ENCODE measurements at places on chromosomes 7 and 10. TPM values are rescaled to one million over a fixed set of nuclear protein-coding genes. Genes with fewer than 3 reads are reported as not detected.

DNA sequence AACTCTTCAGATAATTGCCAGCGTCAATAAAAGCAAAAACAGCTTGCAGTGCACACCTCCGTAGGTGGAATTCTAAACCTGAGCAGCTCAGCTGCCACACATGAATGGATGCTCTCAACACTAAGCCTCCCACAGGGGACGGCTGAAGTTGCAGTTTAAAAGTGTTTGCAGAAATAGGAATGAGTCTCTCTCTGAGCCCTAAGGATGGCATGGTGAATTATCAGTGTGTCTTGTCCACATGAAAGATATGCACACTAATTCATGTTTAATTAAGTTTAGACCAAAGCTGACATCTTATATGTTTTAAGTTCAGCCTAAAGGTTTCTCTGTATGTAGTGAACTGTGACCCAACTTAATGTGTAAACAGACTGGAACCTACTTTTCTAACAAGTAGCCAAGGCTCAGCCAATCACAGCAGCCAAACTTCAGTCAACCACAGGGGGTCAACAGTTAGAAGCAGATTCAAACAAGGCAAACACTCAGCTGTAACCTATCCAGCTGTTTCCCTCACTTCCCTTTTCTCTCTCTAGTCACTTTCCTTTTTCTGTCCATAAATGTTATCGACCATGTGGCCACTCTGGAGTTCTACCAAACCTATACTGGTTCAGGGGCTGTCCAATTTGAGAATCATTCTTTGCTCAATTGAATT, 38.1 kb downstream of the CTTNBP2 start:
- DNase-seq = no peak

GRCh38 chr7:40608321-40609075, 473.7 kb downstream of the SUGCT start:
- no peak for DNase-seq

DNA sequence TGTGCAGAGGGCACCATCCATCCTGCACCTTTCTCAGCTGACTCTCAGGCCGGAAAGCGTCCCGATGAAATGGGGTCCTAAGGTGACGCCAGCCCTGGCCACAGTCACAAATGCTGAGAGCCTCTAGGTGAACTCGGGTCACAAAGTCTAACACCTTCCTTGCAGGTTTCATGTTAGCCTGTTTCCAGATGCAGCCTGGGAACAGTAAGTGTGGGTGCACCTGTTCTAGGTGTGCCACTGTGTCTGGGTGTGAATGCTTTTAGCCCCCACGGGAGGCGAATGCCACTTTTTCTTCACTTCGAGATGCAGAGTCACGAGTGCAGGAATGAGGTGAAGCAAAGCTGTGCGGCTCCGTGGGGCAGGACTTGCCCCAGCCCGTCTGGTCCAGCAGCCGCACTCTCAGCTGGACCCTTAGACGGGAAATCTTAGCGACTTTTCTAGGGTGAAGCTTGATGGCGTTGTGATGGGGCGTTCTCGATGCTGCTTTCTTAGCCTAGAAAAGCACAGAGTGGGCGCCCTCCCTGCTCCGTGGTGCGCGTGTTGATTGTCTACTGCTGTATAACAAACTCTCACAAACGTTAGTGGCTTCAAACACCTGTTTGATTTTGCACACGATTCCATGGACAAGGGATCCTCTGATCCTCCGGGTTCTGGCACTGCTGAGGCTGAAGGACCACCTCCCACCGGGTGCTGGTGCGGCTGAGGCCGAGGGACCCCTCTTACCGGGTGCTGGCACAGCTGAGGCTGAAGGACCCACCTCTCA, 13.6 kb upstream of the VIPR2 start:
- no peak for DNase-seq

DNA sequence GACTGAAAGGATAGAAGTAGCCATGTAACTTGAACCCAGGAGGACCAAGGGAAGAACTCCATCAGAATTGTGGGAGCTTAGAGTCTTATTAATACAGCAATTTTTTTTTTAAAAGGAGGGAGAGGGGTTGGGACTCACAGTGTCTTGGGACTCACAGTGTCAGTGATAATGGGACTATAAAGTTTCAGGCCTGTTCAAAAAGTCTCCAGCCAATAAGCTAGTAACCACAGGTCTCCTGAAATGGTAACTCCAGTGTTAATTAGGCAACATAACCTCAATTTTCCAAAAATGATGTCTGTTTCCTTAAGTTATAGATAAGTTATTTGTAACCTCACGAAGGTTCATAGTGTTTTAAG, 2.4 kb upstream of the HNRNPH3 start:
- no peak for DNase-seq

GRCh38 chr10:132811891-132812481, 26.0 kb upstream of the NKX6-2 start:
- no peak for DNase-seq

DNA sequence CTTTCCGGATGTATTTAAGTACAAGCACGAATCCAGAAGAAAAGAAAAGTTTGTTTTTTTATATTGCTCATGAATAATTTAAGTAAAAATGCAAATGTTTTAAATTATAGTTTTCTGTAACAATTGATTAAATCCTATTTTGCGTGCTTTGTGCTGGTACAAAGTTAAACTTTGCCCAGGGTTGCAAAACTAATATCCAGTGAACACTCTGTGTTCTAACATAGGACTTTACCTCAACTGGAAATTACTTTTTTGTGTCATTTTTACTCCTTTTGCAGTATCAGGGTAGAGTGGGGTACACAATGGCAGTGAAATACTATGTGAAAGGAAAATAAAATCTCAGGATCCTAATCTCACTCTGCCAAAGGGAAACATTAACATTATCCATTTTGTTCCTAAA, 801.4 kb upstream of the MBL2 start:
- no peak for DNase-seq

DNA sequence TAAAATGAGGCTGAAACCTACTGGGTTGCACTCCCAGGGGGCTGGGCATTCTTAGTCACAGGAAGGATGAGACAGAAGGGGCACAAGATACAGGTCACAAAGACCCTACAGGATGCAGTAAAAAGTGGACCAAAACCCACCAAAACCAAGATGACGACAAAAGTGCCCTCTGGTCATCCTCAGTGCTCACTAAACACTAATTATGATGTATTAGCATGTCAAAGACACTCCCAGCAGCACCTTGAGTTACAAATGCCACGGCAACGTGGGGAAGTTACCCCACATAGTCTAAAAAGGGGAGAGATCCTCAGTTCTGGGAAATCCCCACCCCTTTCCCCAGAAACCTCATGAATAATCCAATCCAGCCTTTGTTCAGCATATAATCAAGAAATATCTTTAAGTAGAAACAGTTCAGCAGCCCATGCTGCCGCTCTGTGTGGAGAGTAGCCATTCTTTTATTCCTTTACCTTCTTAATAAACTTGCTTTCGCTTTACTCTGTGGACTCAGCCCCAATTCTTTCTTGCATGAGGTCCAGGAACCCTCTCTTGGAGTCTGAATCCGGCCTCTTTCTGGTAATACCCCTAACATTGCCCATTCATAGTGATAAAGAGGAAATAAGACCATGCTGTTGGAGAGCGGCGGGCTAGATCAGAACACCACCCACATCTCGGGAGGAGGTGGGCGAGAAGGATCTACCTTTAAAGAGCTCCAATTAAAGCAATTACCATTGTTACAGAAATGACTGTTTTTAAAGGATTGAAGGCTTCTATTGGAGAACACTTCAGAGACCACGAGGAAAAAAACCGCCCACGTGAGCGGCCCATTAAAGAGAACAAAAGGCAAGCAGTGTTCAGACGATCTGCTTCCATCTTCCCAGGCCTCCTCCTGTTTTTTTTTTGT, 170.9 kb downstream of the USP6NL start:
- no peak for DNase-seq

GRCh38 chr7:106693677-106694353, 32.9 kb upstream of the CCDC71L start:
- DNase-seq = no peak

DNA sequence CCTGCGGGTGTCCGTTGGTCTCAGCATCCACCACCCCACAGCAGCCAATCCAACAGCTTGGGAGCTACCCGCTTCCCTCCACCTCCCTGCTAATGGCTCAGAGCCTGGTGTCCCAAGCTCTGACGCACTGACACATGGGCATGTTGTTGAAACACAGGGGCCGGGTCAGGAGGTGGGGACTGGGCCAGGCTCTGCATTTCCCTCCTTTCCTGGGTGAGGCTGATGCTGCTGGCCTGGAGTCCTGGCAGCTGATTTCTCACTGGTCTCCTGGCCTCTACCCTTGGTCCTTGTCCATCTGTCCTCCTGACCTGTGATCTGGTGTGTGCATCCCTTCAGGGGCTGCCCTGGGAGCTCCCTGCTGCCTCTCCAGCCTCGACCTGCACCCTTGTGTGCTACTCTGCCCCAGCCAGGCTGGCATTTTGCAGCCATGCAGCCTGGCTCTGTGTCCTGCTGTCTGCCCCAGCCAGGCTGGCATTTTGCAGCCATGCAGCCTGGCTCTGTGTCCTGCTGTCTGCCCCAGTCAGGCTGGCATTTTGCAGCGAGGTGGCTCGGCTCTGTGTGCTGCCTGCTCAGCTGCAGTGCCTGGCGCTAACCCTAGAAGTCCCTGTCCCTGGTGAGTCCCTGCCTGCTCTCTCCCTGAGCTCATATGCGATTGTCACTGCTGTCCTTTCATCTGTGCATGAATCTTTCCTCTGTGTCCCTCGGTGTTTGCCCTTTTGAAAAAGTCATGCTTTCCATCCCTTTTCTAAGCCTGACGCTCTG, 14.0 kb downstream of the AMZ1 start:
- DNase-seq = peak; percentile 83

DNA sequence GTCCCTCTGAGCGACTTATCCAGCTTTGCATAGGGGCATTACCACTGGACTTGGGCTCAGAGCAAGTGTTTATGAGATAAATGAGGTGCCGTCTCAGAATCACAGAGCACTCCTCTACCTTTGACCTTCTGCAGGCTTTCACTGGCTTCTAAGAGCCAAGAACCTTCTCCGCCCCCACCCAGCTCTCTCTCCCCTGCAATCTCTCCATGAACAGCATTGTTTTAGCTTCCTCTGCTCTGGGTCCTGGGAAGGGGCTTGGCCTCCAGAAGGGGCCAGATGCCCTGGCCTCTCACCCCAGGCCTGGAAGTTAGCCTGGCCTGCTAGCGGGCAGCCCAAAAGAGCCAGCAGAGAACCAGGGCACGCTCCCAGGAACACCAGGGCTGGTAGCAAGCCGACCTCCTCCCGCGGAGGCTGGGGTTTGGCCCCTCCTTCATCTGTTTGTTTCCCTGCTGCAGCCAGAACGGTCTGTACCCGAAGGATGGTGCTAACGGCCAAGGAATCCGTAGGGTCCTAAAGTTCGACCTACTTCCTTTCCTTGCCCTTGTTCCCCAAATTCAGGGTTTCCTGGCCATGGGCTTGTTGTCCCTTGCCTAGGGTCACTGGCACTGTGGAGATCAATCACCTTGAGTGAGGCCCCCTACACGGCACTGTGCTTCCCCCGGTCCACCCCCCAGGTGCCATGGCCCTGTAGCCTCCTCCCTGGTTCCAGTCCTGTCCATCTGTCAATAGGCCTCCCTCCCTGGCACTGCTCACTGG, 18.7 kb upstream of the DDIT4 start:
- DNase-seq = peak; percentile 95

HDAC9 gene
- polyA plus RNA-seq = 5.0 TPM

JCAD gene
- polyA plus RNA-seq = 8.3 TPM

PNPLA8 gene
- 27.9 TPM for polyA plus RNA-seq

MSS51 gene
- 0.78 TPM for polyA plus RNA-seq

GRID2IP gene
- not detected for polyA plus RNA-seq

TES gene
- polyA plus RNA-seq = 64.1 TPM

DNAJB6 gene
- polyA plus RNA-seq = 117 TPM

Measured in fibroblast of lung (primary cell).